ENCODE measurements at places on chromosomes 3 and 15.

- DNase-seq: no peak
Measured at GRCh38 chr3:37913522-37913921, 51.8 kb downstream of the CTDSPL start.

GRCh38 chr3:107904536-107905066, 186.2 kb downstream of the CD47 start:
- DNase-seq: no peak

GRCh38 chr15:100760357-100760903, 119.2 kb upstream of the ALDH1A3 start:
- DNase-seq: no peak

DNA sequence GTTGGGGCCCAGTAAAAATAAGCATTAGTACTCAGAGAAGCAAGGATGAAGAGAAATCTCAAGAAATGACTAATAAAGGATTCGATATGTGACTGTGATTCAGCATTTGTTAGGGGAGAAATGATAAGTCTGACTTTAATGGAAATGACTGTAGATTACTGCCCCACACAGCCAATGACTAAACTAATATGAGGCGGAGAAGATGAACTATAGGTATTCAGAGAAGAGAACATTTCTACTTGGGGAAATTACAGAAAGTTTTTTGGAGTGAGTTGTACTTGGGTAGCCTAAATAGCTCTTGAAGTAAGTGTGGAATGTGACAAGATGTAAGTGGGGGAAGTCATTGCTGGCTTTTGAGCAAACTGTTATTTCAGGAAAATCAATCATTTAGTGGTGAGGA, 380.0 kb downstream of the PDCD6IP start:
- no peak for DNase-seq

GRCh38 chr3:4749567-4750002, 229.7 kb upstream of the BHLHE40 start:
- no peak for DNase-seq

GRCh38 chr15:68543165-68544008, 35.4 kb upstream of the CORO2B start:
- no peak for DNase-seq

DNA sequence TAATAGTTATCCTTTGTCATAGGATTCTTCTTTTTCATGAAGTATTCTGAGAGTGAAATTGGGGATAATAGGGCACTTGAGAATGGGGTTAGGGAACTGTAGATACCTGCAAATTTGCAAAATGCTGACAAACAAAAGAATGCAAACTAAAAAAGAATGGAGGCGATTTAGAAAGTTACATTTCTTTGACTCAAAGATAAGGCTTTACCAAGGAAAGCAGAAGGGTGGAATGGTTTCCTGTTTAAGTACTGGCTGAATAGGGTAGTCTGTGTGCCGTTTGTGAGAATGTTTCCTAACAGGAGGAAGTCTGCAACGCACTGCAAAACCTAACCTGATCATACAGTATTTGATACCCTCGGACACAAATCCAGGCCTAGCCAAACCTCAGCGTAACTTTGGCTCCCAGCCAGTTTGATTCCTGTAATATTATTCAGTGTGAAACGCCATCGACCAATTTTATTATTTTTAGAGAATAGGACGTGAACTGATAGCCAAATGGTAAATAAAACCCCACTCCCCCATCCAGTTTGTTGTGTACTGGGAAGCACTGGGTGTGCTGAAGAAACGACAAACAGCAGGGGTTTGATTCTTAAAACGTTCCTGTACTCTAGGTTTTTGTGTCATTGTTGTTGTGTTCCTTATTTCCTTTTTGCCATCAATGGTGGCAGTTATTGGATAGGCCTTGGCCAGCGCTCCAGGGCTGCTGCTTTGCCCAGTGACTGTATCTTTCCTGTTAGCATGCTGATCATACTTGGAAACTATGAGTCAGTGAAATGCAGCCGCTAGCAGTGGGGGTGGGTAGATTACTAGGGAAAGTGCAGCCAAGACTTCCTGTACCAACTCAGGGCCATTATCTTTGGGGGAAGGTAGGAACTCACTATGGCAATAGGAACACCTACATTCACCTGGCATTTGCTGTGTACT, 148.0 kb upstream of the TBL1XR1 start:
- peak; percentile 52 for DNase-seq

GRCh38 chr3:153911116-153911515, 210.1 kb upstream of the ARHGEF26 start:
- no peak for DNase-seq

Measured in CD4-positive, alpha-beta T cell treated with Interleukin-21 for 1 hour (primary cell).